Stimulated activated CD8-positive, alpha-beta memory T cell treated with anti-CD3 and anti-CD28 coated beads, Interleukin-15, amount 100 ng/mL, for 1 hour (primary cell): ENCODE measurements at places on chromosomes 2 and 18.
A peak's percentile ranks its signal among the peaks of the same experiment; 100 is the strongest.

- no peak for DNase-seq
Measured at GRCh38 chr2:43251171-43251731, 24.8 kb upstream of the ZFP36L2 start.

DNA sequence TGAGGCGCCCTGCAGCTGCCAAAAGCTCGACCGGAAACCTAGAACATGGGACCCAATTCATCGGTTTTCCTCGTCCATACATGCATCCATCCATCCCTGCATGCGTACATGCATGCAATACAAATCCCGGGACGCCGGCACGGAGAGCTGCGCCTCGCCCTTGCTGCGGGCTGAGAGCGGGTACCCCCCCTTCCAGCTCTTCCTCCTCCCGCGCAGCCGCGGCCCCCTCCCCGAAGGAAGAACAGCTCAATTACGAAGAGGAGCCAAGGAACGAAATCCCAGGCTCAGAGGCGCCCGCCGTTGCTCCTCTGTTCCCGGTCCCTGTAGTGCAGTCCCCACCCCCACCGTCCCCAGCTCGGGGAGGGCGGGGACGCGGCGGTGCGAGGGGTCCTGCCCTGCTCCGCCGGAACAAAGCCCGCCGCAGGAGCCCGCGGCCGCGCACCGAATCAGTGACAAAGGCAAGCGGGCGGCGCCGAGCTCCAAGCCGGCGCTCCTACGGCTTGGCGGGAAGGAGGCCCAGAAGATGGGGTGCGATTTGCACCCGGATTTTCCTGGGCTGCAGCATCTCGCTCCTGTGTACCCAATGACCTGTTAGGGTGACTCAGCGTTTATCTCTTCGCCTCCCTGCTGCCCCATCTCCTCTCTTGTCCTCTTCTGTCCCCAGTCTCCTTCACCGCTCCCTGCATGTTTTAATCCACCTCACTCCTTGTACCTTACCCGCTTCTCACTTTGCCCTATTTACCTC, 8.9 kb upstream of the POU3F3 start:
- DNase-seq: no peak

- DNase-seq: no peak
Measured at GRCh38 chr2:112156152-112156986, 18.2 kb downstream of the FBLN7 start.

DNA sequence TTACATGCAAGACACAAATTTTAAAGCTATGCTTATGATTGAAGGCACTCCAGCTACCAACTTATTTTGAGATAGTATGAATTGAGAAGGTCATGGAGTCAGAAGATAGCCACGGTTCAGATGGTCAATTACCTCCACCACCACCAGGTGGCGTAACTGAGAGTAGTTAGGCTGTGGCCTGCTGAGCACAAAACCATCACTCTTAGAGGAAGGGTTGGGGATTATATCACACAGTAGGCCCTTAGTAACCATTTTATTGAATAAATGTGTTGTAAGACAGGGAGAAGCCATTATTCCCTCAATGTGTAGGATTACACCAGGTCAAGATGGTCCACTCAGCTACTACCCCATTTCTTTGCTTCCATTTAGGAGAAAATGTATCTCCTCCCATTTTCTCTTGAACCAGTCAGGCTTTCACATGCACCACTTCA, 18.8 kb downstream of the KLHL41 start:
- DNase-seq: peak; percentile 66

DNA sequence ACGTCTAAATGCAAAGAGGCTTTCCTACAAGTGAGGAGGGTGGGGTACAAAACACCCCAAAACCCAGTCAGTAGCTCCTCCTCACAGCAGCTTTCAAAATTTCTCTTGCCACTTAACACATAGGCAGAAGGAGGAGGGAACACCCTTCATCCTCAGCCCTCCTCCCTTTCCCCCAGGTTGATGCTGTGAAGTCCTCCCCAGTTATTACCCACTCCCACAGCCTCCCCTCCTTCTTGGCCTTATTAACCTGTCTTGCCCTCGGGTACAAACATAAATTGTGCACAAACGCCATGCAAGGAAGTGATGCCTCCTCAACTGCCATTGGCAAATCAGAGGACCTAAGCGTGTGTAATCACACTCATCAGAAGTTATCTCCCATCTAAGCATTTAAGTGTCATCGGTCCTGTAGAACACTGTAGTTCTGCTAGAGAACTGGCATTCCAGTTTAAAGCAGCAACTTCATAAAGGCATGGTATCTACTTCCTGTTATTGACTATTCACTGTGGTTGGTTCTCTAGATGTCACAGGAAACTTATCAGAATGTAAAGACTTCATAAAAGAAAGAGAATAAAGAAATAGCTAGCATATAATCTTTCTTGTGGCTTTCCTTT, at the start of gene DSC1:
DSC1 (minus strand) TSS at position 32 of the 611 bp plus-strand sequence. CDS start 262 bp downstream, outside the sequence.
- no peak for DNase-seq

DNA sequence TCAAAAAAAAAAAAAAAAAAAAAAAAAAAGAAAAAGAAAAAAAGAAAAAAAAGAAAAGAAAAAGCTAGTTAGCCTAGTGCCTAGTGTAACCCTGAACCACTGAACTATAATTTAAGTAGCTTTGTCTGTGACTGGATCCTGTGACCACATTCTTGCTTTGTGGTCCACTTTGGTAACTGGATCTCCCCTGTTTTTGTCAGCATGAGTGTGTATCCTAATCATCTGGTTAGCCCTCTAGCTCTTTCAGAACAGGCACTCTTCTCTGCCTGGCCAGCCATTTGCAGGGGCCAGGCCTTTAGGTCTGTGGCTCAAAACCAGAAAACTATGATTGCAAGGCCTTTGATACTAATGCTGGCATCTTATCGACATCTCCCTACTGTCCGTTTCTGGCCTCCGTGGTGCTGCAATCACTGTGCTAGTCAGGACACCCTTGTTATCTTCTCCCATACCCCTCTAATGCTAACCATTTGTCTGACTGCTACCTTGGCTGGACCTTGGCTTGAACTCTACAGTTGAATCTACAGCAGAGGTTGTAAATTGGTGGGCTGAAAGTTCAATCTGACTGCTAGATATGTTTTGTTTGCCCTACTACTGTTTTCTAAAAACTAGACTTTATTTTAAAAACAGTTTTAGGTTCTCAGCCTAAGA, 40.5 kb downstream of the RBKS start:
- DNase-seq: no peak

- DNase-seq: no peak
Measured at GRCh38 chr18:62688743-62689317, 26.5 kb upstream of the PHLPP1 start.

DNA sequence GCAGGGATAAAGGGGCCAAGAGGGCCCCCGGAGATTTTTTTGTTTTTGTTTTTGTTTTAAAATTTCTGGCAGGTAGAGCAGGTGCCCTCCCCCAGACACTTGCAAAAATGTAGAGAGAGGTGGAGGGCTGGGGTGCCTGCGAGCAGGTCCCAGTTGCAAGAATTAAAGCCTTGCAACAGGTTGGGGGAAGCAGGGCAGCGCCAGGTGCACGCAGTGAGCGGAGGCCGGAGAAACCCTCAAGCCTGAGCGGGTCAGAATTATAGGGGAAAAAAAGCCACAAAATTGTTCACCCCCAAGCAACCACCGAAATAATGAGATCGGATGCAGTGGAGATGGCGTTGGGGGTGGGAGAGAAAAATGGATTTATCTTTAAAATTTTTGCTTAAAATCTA, 527 bp downstream of the IGFBP5 start:
- no peak for DNase-seq

GRCh38 chr2:104923665-104924064, 69.8 kb downstream of the POU3F3 start:
- DNase-seq: no peak

GRCh38 chr18:63119647-63120046, 199.9 kb downstream of the BCL2 start:
- DNase-seq: no peak

DNA sequence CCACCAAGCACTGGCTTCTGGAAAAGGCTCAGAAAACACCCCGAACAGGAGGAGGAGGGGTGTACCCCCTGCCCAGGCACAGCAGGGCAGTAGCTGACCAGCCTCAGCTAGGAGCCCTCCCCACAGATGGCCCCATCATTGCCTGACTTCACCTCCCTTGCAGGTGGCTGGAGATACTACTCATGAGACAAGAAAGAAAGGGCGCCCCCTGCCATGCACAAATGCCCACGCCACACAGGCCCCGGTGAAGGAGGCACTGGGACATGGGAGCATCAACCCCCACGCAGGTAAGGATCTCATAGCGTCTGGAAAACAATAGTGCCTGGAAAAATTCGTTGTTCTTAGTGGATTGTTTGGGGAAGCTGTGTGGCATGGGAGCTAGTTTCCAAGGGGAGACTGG, 240.6 kb downstream of the TFCP2L1 start:
- no peak for DNase-seq

DNA sequence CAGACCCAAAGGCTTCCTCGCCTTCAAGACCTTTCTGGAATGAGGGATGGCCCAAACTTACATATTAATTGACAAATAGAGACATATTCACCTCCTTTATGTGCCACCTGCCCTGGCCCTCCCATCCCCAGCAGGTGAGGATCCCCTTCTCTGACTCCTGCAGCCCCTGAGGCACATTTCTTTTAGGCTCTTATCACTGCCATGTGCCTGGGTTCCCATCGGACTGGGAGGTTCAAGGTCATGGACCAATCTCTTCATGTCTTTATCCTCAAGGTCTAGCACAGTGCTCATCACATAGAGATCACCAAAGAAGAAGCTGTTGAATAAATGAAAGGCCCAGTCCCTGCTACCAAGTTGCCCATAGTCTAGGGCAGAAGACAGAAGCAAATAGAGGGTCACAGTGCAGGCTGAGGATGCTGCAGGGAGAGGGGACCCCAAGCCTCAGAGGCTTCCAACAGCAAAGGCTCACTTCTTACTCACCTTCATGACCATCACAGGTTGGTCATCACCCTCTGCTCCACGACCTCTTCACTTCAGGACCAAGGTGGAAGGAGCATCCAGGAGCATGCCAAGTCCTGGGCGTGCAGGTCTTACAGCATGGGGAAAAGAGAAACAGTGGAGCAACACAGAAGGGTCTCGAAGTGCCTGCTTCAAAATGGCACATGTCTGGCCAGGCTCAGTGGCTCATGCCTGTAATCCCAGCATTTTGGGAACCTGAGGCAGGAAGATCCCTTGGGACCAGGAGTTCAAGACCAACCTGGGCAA, 193.9 kb downstream of the SMAD2 start:
- DNase-seq: no peak

DNA sequence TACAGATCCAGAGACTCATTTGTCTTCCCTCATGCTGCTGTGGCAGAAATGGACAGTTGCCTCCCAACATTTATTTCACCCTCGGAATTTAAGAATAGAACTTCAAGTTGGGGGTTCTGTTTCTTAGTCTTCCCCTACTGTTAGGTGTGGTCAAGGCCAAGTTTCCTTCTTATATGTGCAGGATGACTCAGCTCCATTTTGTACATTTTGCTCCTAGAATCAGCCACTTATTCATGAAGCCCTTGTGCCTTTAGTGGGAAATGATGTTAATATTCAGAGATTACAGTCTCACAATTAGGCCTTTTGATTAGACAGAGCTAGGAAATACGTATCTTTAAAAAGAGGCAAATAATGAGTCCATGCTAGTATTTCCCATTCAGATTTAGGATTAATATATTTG, 46.2 kb upstream of the ELOA2 start:
- no peak for DNase-seq

DNA sequence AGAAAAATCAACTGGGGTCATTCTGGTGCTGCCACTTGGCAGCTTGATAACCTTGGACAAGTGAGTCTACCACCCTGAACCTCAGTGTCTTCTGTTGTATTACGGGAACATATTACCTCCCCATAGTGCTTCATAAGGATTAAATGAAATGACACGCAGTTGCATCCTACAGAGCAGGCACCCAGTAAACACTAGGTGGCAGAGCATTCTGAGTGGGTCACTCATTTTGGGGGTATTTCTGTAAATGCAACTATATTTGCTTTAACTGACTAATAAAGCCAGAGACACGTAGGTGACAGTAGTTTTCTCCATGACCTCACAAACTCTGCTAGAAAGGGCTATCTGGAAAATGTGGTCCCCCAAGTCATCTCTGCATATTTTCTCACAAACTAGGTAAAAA, 4.7 kb downstream of the CD226 start:
- DNase-seq: no peak

DNA sequence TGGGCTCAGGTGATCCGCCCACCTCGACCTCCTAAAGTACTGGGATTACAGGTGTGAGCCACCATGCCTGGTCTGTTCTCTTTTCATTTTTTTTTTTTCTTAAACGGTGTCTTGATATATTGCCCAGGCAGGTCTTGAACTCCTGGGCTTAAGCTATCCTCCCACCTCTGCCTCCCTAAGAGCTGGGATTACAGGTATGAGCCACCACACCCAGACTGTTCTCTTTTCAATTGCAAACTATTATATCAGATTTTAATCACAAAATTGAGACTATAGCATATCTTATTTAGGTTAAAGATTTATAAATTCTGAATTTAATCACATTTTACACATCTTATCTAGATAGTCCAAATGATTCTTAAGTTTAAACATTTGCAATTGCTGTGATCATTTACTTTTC, 15.5 kb upstream of the ACTR2 start:
- no peak for DNase-seq

GRCh38 chr2:64201151-64201550, 56.9 kb upstream of the PELI1 start:
- no peak for DNase-seq

GRCh38 chr2:149928011-149928410, 340.4 kb upstream of the MMADHC start:
- DNase-seq: no peak

- no peak for DNase-seq
Measured at GRCh38 chr2:44280869-44281268, 5.6 kb downstream of the SLC3A1 start.

DNA sequence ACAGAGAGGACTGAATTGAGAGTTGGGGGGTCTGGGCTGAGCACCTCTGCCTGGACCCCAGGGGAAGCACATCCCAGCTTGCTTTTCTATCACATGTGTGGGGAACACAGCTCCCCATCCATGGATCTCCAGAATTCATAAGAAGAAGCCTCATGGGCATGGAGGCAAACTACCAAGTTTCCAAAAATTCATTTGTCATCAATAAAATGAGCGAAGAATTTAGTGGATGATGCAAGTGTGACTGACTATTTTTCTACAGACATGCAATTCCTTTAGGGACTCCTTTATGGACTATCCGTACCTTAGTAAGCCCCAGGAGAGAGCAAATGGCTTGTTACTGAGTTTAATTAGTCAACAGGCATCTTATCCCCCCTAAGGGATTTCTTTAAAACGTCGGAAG, 33.1 kb downstream of the ACKR3 start:
- no peak for DNase-seq

DNA sequence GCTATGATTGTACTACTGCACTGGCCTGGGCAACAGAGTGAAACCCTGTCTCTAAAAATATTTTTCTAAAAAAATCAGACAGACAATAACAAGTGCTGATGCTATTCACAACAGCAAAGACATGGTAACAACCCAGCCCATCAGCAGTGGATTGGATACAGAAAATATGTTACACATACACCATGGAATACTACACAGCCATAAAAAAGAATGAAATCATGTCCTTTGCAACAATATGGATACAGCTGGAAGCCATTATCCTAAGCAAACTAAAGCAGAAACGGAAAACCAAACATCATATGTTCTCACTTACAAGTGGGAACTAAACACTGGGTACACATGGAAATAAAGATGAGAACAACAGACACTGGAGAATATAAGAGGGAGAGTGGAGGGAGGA, 19.9 kb downstream of the FAM161A start:
- DNase-seq: no peak
